ENCODE measurements at places on chromosomes 11 and 22.
A peak's percentile ranks its signal among the peaks of the same experiment; 100 is the strongest.

DNA sequence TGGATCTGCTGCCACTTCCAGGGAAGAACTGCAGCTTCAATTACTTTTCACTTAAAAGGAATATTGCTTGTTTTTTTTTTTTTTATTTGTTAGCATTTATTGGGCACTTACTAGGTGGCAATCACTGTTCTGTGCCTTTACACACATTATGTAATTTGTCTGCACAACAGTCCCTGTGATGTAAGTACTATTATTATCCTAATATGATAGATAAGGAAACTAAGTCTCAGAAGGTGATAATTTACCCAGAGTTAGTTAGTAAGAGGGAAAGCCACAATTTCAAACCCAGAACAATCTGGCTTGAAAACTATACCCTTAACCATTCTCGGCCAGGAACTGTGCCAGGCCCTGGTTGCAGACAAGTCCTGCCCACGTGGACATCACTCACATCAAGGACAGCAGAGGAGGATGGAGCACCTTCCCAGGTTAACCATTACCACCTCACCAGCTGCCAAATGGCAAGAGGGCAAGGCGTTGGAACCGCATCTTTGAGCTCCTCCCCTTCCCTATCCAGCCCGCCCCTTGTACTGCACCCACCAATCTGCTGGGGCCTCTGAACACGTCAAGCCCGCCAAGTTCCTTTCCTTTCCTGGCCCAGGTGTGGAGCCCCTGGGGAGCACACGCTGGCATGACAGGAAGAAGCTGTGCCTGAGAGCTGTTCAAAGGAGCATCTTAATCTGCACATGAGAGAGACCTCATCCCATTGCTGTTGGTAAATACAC is 78.4 kb downstream of the NAV2 start:
- DNase-seq = no peak

DNA sequence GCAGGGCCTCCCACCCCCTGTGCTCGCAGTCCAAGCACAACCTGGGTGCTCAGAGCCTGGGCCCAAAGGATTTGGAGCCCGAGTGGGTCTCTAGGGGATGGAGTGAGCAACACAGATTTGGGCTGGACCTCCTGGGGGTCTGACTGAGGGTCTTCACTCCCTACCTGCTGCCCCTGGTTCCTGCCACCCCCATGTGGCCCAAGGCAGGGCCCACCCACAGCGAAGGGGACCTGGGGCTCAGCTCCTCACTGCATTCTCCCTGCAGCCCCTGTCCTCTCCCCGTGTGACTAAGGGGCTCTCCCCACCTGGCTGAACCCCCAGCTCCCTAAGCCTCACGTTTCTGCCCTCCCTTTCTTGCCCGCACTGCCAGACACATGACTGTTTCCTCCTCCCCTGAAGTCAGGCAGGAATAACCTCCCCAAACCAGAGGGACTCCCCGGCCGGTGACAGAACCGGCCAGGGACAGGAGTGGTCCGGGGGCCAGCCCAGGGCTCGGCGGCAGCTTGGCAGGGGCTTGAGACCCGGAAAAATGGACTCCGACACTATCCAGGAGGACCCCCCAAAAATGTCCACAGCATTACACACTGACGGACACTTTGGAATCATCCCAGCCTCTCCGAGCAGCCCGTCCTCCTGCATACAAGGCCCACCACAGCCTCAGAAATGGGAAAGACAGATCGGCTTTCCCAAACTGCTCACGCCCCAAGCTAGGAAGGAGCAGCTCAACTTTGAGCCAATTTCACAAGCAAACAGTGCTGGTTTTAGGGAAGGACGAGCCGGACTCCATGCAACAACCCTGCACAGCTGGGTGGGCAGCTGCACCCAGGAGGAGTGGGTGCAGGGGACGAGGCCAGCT is 57.8 kb downstream of the BRD1 start:
- no peak for DNase-seq

DNA sequence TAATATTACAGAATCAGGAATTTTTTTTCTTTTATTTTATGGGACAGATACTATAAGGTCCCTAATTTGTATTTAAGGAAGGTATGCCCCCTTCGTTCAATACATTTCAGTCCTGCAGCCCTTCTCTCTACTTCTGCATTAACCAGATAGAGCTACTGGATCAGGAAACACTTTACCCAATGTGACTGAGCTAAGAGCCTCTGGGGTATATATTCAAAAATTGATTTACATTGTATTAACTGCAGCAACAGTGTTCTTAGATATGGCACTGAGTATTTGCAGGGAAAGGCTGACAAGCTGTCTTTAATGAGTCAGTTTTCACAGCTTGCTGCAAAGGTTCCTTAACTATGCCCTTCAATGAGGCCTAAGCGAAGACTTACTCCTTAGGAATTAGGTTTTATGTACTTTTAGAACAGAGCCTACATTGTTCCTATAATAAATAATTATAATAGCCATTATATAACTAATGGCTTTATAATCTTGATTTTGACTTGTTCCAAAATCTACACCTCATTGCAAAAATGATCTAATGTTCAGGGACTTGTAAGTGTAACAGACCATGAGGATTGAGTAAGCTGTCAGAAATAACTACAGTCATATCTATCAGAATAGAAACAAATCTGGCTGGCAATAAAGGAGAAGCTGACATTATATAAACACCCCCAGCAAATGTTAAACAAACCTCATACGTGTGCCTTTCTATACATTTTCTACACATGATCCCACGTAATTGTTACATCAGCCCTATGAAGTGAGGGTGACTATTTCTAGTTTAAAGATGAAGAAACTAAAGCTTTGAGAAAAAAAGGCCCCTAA is 55.0 kb downstream of the DDI1 start:
- DNase-seq = no peak

DNA sequence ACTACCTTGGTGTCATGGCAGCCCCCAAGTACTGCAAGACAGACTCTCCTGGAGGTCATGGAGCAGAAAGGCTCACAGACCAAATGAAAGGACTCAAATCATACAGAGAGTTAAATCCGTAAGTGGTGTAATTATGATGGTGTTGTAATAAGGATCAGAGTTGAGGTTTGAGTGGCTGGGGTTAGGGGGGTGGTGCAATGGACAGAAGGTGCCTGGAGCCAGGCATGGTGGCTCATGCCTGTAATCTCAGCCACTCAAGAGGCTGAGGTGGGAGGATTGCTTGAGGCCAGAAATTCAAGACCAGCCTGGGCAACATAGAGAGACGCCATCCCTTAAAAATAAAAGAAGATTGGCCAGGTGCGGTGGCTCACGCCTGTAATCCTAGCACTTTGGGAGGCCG is 18.7 kb downstream of the ART5 start:
- no peak for DNase-seq

GRCh38 chr11:9609841-9610240 is 36.4 kb downstream of the WEE1 start:
- no peak for DNase-seq

GRCh38 chr11:1667906-1668305 is 29.1 kb upstream of the KRTAP5-6 start:
- no peak for DNase-seq

- DNase-seq = no peak
Observed at GRCh38 chr22:24176630-24177029, 4.7 kb upstream of the SUSD2 start.

DNA sequence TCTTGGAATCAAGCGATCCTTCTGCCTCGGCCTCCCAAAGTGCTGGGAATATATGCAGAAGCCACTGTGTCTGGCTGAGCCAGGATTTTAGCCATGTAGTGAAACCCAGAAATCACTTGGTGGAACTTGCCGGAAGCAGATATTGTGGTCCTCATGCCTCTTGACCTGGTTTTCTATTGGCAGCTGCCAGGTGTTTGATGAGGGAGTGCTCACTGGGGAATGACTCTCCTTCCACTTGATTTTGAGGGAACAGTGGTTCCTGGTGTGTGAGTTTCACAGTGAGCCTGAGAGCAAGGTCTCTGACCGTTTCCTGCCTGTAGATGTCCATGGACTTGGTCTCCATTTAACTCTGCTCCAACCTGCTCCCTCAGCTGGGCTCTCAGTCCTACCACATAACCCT is 34.7 kb upstream of the ELF5 start:
- DNase-seq = no peak

DNA sequence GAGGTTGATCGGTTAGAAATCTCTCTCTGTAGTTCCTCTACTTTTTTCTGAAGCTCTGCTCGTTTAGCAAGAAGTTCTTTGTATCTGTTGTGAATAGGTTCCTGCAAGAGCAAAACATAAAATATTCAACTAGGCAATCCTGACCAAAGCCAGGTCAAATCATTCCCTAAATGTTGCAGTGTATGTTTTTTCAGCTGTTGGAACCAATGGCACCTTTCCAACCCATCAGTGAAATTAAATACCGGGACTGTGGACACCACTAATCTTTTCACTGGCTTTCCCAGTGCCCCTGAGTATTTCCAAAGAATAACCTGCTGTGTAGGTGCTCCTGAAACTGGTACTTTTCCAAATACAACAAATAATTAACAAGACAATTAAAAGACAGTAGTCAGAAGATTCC is 45.1 kb downstream of the CEP57 start:
- no peak for DNase-seq

- DNase-seq = no peak
Observed at GRCh38 chr22:49432211-49432896, 395.3 kb downstream of the BRD1 start.

DNA sequence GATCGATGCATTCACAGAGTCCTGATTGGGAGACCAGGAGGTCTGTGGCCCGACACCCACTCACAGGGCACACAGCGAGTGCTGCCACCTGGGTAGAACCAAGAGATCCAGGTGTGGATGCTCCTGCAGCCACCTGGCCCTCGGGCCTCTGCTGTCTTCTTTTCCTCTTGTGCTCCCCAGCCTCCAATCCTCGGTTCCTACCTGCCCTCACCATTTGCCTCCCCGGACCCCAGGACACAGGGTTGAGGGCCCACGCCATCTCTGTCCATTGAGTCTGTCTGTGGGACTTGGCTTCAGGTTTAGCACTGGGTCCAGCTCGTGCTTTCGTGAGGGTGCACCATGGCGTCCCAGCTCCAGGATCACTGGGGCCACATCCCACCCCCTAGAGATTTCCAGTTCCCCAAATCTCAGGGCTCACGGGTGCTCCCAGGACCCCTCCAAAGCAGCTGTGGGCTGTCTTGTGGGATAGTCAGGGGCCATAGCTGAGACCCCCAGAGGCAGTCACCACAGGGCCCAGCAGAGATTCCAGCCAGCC is 591.1 kb downstream of the BRD1 start:
- DNase-seq = no peak

DNA sequence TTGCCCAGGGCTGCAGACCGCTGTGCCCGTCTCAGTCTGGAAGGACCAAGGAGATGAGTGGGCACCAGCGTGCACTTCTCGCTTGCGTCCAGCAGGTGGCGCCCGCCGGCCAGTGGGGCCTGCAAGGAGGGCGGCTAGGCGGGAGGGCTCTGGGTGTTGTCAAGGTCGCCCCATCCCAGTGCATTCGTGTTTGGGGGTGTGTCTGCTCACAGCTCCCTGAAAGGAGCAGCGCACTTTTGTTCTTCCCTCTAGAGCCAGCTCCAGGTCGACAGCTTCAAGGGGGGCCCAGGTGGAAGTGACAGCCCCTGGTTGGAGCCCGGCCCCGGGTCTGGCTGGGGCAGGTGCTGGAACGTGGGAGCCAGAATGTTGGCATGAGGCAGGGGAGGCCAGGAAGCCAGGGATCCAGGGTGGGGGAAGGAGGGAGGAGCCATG is 23.4 kb upstream of the MPPED1 start:
- peak; percentile 19 for DNase-seq

DNA sequence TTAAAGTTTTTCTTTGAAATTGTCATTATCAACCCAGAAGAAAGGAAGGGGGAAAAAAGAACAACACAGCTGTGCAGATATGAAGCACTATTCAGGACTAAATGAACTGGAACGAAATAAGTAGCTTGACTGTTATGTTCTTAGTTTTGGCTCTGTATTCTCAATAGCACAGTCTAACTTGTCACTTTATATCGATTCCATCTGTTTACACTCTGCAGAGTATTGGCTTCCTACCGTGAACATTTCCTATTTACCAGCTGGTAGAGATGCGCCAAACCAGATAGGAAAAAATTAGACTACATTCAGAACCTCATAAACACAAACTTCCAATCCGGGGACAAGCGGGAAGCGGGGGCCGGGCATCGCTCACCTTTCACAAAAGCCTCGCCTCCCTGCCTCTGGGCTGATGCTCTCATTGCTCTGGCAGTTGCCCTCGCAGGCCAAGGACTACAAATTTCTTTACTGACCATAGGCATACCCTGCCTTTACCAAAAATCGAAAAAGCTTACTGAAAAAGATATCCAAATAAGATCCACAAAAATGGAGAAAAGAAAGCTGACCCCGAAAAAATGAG is 66.2 kb downstream of the EFCAB6 start:
- DNase-seq = peak; percentile 30

GRCh38 chr11:29963796-29964195 is 53.0 kb downstream of the KCNA4 start:
- DNase-seq = no peak

DNA sequence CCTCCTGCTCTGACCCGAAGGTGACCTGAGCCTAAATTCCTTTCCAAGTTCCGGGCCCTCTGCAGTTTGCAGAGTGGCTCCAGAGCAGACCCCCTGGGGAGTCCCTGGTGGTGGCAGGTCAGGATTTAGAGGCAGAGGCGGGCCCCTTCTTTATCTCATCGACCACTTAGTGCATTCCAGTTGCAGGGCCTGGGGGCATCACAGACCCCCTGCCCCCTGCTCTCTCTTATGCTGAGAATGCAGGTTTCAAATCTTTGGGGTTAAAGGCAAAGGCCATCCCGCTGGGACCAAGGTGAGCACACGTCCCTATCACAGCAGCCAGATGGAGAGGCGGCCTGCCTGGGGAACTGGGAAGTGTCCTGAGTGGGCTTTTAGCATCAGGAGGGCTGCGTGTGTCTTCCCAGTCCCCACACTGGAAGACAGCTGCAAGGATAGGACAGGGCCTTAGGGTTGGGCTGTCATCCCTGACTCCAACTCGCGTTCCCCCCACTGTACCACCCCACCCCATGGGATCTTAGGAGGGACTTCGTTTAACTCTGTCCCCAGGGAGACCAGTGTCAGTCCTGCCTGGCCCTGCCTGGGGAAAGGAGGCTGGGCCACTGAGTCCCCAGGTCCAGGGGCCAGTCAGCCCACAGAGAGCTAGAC is 11.3 kb downstream of the DERL3 start:
- DNase-seq = no peak

DNA sequence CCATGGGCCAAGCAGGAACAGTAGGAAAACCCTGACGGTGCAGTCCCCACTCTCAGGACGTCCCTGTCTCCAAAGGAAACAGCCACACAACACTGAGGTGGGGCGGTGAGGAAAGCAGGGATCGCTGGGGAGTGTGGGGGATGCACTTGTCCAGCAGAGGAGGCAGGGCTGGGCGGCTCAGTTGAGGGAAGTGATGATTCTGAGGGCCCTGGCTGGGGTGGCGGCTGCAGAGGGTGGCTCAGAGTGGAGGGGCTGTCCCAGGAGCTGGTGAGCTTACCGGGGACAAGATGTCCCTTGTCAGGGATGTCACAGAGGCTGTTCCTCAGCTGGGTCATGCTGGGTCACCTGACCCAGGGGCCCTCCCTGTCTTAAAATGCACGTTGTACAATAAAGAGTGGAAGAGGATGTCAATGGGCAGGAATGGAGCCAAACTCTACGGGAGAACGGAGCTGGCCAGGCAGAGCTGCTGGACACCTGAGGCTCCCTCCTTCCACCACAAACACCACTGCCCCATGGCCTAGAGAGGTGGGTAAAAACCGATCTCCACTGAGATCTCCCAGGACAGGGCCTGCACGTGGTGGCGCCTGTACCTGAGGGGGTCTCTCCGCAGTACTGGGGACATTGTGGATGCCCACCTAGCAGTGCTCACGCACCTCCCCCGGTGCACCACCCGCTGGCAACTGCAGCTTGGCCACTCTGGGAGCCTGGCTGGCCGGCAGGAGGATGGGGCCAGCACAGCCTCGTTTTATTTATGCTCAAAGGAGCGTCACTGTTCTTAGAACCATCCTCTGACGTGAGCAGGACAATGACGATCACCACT is 9.7 kb upstream of the EFCAB6 start:
- DNase-seq = no peak
